ENCODE measurements at places on chromosomes 3 and 15.

DNA sequence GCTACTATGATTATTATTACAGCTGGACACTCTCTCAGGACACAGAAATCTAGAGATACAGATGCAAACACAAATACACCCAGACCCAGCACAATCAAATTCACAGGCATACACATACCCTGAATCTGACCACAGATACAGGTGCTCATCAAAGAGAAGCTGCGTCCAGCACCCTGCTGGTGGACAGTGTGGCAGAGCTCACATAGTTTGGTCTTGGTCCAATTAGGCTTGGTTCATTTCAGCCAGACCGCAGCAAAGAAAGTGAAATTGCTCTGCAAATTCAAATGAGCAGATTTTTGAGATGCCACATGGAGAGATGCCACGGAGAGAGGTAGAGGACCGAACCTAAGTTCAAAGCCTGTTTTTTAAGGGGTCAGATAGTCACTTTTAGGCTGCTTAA, 55.6 kb downstream of the ANAPC13 start:
- DNase-seq, result no peak

- DNase-seq, result no peak
These were observed 6.6 kb downstream of the NLGN1 start for GRCh38 chr3:173404156-173404555.

DNA sequence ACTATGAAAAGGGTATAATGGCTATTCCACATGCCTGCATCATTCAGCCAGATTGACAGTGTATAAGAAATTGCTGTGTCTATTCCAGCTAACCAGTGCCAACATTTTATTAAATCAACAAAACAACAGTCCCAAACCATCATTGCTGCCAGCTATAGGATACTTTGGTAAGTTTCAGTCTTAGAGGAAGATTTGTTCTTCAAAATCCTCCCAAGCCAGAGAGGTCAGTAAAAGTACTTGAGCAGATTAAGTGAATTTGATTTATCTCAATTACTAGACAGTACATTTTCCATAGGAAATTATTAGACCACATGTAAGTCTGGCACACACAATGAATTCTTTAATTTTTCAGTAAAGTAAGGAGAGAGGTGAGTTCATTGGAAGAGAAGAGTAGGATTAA, 50.7 kb downstream of the TFG start:
- DNase-seq, result no peak

DNA sequence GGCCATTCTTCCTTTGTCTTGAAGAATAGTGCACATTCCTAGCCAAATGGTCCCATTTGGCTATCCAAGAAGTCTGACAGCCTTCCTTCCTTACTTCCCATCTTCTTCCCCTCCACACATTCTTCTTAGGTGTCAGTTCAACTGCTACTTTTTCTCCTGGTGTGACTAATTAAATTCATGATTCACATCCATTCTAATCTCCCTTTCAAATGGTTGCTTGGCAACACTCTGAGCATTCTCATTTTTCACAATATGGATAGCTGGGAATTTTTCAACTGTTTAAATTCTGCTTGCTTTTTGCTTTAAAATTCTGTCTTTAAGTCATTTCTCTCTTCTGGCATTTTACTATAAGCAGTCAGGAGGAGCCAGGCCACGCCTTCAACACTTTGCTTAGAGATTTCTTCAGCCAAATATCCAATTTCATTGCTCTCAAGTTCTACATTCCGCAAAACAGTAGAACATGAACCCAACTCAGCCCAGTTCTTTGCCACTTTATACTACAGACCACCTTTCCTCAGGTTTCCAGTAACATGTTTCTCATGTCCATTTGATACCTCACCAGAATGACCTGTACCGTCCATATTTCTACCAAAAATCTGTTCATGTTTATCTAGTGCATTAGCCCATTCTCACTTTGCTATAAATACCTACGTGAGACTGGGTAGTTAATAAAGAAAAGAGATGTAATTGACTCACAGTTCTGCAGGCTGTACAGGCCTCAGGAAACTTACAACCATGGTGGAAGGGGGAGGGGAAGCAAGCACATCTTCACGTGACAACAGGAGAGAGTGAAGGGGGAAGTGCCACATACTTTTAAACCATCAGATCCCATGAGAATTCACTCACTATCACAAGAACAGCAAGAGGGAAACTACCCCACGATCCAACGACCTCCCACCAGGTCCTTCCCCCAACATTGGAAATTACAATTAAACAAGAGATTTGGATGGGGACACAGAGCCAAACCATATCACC, 31.9 kb upstream of the MCF2L2 start:
- DNase-seq, result no peak
